ENCODE measurements at places on chromosomes 3 and 15.

- no peak for DNase-seq
Observed at GRCh38 chr3:74332165-74332564, 282.3 kb downstream of the CNTN3 start.

- DNase-seq: peak; percentile 33
Observed at GRCh38 chr15:45660231-45660979, 25.6 kb downstream of the SQOR start.

DNA sequence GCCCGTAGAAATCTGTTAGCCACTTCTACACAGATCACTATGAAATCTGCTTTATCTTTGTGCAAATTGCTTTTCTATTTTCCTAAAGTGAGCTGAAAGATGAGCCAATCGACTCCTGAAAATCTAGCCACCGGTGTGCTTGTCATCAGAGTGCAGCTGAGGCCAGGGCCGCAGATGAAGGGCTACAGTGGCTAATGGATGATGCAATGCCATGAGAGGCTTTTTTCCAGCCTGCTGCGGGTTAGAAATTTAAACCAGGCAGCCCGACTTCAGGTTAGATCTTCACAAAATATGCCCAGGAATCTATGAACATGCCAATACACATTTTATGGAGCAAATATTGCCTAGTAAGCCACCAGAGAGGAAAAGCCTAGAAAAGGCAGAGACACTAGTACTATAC, 948.2 kb upstream of the CFAP20DC start:
- no peak for DNase-seq

DNA sequence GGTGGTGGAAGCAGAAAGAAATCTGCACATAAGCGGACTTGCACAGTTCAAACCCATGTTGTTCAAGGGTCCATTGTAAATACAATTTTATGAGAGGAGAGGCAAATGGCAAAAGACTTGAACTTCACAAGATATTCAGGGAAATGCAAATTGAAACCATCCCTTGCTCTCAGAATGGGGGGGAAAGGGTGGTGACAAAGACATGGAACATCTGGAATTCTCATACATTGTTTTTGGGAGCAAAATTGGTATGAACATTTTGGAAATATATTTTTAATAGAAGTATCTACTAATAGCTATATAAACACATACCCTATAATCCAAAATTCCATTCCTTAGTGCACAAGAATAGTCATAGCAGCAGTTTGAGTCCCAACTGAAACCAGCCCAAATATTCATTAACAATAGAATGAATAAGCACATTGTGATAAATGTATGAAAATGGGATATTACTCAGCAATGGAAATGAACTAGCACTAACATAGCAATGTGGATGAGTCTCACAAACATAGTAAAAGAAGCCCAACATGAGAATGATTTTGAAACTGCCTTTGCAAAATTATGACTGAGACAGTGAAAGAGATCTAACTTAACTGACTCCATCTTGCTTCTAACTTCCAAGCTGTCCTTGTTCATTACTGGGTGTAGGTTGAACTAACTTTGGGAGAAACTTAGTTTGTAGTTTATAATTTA, 77.2 kb downstream of the CD200R1L start:
- DNase-seq: peak; percentile 76

- DNase-seq: no peak
Observed at GRCh38 chr3:117192888-117193287, 483.3 kb downstream of the TUSC7 start.

GRCh38 chr3:35785234-35785888, 146.0 kb downstream of the ARPP21 start:
- DNase-seq: no peak

GRCh38 chr3:55909373-55909772, 422.3 kb upstream of the WNT5A start:
- no peak for DNase-seq

DNA sequence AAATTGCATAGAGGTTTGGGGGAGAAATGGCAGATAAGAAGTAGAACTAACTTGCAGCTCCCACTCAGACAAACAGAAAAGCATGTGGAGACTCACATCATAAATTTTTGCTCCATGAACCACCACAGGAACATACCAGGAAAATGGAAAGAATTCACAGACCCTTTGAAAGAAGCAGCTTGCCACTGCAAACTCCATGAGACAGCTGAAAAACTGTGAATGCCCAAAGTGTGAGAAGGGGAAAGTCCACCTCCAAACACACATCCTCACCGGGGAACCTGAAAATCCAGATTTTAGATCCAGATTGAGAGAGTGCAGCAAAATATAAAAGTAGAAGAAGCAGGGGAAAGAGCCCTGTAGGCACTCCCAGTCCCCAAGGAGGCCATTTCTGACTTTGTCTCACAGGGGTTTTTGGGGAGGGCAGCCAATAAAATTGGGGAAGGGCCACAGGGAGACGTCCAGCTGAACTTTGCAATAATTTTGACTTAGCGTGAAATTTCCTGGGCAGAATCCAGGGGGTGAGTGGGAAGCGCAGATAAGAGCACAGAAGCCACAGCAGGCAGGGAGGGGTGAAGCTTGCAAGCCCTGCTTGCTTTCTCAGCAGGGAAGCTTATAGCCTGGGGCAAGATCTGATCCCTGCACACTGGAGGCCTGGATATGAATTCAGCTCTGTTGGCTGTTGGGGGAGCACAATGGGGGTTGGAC, 183.4 kb upstream of the UBE2E2 start:
- DNase-seq: no peak

GRCh38 chr3:106729481-106729880, 647.8 kb upstream of the CCDC54 start:
- DNase-seq: no peak

- no peak for DNase-seq
Observed at GRCh38 chr15:46654993-46655392, 1020.2 kb downstream of the SQOR start.
